Right renal pelvis (tissue), 4 donors: ENCODE measurements at places on chromosomes 16 and 17. TPM values are rescaled to one million over a fixed set of nuclear protein-coding genes. Genes with fewer than 3 reads are reported as not detected.

- no peak for DNase-seq
Measured at GRCh38 chr17:48121923-48122664, 14.5 kb downstream of the SNX11 start.

DNA sequence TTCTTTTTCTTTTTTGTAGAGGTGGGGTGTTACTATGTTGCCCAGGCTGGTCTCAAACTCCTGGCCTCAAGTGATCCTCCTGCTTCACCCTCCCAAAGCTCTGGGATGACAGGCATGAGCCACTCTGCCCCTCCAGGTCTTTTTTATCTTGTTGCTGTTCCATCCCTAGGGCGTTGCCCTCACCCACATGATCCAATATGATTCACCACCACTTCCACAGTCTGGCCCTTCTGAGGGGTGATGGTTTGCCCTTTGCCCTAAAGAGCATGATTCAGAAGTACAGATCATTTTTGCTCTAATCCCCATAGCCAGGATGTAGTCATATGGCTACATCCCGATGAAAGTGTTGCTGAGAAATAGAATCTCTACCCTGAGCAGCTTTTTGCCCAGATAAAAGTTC, 18.8 kb downstream of the STX4 start:
- no peak for DNase-seq

The PRSS27 gene
- polyA plus RNA-seq: 1.4 TPM

DNA sequence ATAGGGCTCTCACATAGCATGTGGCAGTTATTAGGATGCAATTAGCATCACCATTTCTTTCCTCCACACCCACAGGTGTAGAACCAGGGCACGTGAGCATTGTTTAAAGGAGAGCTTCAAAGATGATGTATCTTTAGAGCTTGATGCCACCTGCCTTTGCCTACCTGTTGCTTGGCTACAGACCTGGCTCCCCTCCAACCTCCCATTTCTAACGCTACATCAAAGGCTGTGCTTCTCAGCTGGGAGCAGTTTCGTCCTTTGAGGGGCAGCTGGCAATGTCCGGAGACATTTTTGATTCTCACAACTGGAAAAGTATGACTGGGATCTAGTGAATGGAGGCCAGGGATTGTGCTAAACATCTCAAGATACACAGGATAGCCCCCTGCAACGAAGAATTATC, 78.5 kb upstream of the CLEC3A start:
- no peak for DNase-seq

The NFATC2IP gene
- 32.5 TPM for polyA plus RNA-seq

The CMC2 gene
- 80.1 TPM for polyA plus RNA-seq

GRCh38 chr17:69305177-69305576, 21.8 kb downstream of the ABCA5 start:
- DNase-seq: no peak

The SPATA22 gene
- 0.55 TPM for polyA plus RNA-seq

GRCh38 chr16:24953721-24954120, 61.4 kb downstream of the ARHGAP17 start:
- DNase-seq: no peak

DNA sequence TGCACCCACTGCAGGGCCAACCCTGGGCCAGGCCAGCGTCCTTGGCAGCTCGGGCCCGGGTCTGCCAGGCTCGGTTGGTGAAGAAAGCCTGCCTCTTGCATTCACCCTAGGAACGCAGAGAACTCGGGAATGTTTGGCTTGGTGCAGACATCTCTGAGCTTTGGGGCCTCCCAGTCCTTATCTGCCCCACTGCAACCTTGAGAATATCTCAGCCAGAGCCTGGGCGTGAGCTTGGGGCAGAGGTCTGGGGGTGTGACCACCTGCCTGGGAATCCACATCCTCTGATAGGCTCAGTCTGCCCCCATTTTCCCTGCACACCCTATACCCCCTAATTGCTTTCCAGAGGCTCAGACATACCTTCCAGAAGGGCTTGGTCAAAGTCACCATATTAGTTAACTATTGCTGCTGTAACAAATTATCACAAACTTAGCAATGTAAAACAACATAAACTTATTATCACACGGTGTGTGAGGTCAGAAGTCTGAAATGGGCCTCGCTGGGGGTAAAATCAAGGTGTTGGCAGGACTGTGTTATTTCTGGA, 30.7 kb upstream of the ZNF423 start:
- DNase-seq: no peak

DNA sequence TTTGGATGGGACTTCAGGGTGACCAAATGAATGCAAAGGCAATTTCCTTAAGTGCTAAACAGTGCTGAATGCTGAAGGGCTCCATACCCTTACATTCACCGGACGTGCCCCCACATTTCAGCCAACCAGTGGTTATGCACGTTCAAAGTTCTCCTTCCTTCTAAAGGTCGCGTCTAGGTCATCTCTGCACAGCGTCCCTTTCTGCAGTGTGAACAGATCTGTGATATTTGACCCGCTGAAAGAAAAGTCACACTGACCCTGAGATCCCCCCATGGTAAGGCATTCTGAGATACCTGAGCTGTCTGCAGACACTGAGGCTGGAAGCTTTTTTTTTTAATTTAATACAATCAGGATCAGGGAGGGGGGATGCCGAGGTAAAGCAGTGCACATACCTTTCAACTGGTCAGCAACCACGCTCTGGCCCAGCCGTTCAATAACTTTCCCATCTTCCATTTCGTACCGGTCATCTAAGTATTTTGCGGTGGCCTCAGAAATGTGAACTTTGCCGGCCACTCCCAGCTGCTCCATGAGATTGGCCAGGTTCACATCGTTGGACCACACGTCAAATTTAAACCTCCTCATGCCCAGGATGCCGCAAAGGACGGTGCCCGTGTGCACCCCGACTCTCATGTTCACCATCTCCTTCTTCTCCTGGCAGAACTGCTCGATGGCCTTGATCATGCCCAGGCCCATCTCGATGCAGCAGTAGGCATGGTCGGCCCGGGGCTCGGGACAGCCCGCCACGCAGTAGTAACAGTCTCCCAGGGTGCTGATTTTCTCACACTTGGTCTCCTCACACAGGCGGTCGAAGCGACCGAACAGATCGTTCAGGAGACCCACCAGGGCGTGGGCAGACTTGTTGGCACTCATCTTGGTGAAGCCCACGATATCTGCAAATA, 2.6 kb downstream of the ADCY9 start:
- no peak for DNase-seq

DNA sequence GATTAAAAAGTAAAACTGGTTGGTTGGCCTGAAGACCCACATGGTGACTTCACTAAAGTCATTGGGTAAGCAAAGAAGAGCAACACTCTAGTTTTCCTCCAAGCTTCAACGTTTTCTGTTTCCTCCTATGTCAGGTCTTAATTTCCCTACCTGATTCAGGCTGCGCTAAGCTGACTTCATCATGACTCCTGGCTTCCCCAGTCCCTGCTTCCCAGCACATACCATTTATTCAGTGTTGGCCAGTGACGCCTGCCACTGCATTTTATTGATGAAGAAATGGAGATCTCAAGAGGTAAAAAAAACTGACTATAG, 645.3 kb downstream of the WWOX start:
- DNase-seq: no peak

GRCh38 chr17:61467416-61468262, 15.4 kb downstream of the TBX4 start:
- no peak for DNase-seq

GRCh38 chr16:66619534-66620428, 15.3 kb downstream of the CMTM3 start:
- DNase-seq: no peak

The KRTAP2-1 gene
- not detected for polyA plus RNA-seq

The MMP15 gene
- polyA plus RNA-seq: 13.7 TPM

DNA sequence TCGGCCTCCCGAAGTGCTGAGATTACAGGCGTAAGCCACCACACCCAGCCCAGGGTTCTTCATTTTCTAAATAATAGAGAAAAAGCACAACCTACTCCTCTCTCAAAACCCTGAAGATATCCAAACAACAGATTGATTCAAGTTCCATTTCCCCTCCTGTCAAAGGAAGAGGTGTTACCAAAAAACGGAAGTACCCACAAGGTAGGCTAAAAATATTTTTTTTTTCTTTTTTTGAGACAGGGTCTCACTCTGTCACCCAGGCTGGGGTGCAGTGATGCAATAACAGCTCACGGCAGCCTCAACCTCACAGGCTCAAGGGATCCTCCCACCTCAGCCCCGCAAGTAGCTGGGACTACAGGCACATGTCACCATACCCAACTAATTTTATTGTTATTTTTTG, 18.9 kb downstream of the UTP6 start:
- no peak for DNase-seq

The EPN3 gene
- 10.1 TPM for polyA plus RNA-seq

DNA sequence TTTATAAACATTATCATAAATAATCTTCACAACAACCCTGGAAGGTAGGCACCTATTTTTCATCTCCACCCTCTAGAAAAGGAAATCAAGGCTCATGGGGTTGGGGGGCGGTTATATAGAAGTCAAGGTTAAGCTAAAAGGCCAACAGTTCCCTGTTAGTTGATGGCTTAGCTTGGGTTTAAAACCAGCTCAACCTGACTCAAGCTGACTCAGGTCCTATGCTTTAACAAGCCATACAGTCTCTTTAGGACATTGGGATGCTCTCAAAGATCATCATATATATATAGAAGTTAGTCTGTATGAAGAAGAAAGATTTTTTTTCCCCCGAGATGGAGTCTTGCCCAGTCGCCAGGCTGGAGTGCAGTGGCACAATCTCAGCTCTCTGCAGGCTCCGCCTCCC, 44.8 kb upstream of the MED13 start:
- no peak for DNase-seq

DNA sequence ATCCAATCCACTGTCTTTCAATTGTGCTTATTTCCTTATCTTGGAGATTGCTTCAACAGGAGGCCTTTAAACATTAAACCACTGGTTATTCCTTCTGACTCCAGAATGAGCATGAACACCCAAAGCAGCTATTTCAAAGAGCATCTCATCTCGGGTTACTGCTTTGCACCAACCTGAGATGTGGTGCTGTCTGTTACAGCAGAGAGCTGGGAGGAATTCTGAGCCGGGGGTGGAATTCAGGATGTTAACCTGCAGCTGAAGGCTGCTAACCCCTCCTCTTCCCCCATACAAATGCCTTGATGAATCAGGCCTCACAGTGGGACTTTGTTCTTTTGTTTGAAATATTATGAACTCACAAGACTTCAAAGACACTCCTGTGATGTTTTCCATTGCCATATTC, 113.1 kb downstream of the SHISA9 start:
- no peak for DNase-seq

The CCL14 gene
- 17.2 TPM for polyA plus RNA-seq

GRCh38 chr16:71956486-71956885, 43.7 kb downstream of the PKD1L3 start:
- no peak for DNase-seq
